Osteoblast (primary cell): ENCODE measurements at places on chromosomes 7 and 10. TPM values are rescaled to one million over a fixed set of nuclear protein-coding genes. Genes with fewer than 3 reads are reported as not detected.

RET gene
- total RNA-seq = under 0.01 TPM in 2 replicates

SGCE gene
- total RNA-seq = 59.8 and 60.8 TPM in 2 replicates

DNA sequence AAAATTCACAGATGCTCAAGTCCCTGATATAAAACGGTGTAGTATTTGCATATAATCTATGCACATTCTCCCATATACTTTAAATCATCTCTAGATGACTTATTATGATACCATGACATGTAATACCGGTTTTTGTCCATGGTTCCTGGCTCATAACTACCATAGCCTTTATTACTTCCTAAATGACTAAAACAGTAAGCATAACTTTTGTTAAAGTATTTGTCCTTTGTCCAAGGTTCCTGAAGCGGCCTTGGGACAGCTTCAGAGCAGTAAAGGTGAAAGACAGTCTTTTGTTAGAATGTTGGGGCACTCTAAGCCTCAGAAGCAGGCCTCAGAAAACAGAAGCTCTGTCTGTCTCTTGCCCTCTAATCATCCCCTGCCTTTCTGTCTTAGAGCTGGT is 4.0 kb downstream of the CRCP start:
- no peak overlapping the region for H3K4me3 ChIP-seq
- H3K4me1 ChIP-seq = peaks cover 16% of the 10 kb centered on the region
- no peak overlapping the region for H3K27ac ChIP-seq
- no peak for DNase-seq
- H3K27me3 ChIP-seq = no peaks in the 10 kb centered on the region
- peaks cover 11% of the 10 kb centered on the region for H3K36me3 ChIP-seq

DNA sequence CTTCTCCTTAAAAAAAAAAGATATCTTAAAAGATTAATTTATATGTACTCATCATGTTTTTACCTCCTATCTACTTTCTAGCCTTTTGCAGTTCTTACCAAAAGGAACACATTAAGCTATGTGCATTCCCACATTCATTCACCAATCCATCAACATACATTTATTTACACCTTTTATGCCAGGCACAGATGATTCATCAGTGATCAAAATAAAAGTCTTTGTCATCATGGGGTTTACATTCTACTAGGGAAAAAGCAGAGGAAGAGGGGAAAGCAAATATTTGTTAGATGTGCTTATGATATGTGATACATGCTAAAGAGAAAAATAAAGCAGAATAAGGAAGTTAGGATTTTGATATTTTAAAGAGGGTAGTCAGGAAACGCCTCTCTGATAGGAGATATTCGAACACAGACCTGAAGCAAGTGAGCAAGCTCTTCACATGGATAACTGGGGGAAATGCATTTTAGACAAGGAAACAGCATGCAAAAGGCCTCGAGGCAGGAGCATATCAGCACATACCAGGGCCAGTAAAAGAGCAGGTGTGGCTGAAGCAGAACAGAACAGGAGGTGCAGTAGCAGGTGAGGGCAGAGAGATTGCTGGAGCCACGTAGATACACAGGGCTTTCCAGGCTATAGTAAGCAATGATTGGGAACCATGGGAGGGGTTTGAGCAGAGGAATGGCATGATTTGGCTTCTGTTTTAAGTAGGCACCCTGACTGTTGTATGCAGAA is 67.4 kb downstream of the REEP3 start:
- no peaks in the 10 kb centered on the region for H3K36me3 ChIP-seq
- H3K4me3 ChIP-seq = no peak overlapping the region
- peaks cover 3% of the 10 kb centered on the region for H3K4me1 ChIP-seq

DNA sequence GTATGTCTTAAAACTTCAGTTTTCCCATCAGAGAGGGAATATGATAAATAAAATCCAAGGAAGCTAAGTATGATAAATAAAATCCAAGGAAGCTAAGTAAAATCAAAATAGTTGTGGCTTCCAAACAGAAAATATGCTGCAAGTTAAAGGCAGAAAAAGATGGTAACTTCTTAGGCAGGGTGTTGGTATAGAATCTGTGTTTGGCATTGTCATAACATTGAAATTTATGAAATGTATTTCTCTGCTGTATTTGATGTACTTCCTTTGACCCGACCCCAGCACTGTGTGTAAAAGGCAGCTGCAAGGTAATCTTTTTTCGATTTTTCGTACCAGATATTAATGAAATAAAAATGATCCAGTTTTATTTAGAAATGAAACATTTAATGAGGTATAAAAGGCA is 537.2 kb downstream of the TFEC start:
- DNase-seq = no peak
- H3K27ac ChIP-seq = no peak overlapping the region
- H3K36me3 ChIP-seq = no peaks in the 10 kb centered on the region
- no peaks in the 10 kb centered on the region for H3K27me3 ChIP-seq
- peaks cover 8% of the 10 kb centered on the region for H3K4me1 ChIP-seq
- H3K4me3 ChIP-seq = no peak overlapping the region

DNA sequence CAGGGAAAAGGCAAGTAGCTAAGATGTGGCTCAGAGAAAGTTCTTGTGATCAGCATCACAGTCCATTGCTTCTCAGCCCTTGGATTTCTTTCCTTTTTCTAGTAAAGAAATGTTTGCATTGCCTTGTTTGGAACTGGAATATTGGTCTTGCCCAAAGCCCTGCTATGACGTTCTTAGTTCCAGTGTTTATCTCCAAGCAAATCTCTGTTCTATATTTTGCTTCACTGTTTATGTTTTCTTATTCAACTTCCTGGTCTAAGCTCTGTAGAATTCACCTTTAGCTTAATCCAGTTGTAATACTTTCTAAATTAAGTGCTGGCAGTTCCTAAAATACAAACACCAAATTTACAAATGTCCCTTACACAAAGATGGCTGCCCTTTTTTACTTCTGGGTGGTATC is 88.7 kb upstream of the ZNF438 start:
- no peak overlapping the region for H3K4me3 ChIP-seq
- DNase-seq = no peak
- peak overlapping the region; percentile 86 for H3K27ac ChIP-seq
- H3K36me3 ChIP-seq = no peaks in the 10 kb centered on the region

- no peaks in the 10 kb centered on the region for H3K36me3 ChIP-seq
- no peaks in the 10 kb centered on the region for H3K27me3 ChIP-seq
- H3K27ac ChIP-seq = no peak overlapping the region
- H3K4me1 ChIP-seq = peaks cover 42% of the 10 kb centered on the region
- no peak overlapping the region for H3K4me3 ChIP-seq
- peak; percentile 41 for DNase-seq
These were observed 80.0 kb upstream of the INSIG1 start for GRCh38 chr7:155217634-155218033.

DNA sequence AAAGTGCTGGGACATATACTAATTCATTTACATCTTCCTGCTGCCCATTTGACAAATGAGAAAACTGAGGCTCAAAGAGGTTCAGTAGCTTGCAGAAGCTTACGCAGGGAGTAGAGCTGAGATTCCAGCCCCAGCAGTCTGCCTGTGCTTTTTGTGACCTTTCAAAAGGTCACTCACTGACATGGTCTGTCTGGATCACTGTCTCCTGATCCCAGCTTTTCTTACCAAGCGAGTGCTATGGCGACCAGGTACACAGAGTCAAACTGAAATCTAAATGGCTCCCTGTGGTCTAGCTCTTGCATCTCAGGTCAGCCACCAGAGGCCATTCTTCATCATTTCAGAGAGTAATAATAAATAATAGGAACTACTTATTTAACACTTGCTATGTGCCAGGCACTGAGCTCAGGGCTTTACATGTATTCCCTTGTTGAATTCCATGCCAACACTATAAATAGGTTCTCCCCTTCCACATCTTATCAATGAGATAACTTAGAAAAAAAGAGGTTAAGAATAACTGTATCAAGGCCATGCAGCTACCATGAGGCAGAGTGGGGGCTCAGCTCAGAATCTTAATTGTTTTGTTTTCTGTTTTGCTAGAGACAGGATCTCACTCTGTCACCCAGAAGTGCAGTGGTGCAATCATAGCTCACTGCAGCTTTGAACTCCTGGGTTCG is 381.0 kb downstream of the CALN1 start:
- no peak overlapping the region for H3K4me3 ChIP-seq
- H3K27me3 ChIP-seq = no peaks in the 10 kb centered on the region
- no peak for DNase-seq
- H3K4me1 ChIP-seq = no peaks in the 10 kb centered on the region
- no peaks in the 10 kb centered on the region for H3K36me3 ChIP-seq

DNA sequence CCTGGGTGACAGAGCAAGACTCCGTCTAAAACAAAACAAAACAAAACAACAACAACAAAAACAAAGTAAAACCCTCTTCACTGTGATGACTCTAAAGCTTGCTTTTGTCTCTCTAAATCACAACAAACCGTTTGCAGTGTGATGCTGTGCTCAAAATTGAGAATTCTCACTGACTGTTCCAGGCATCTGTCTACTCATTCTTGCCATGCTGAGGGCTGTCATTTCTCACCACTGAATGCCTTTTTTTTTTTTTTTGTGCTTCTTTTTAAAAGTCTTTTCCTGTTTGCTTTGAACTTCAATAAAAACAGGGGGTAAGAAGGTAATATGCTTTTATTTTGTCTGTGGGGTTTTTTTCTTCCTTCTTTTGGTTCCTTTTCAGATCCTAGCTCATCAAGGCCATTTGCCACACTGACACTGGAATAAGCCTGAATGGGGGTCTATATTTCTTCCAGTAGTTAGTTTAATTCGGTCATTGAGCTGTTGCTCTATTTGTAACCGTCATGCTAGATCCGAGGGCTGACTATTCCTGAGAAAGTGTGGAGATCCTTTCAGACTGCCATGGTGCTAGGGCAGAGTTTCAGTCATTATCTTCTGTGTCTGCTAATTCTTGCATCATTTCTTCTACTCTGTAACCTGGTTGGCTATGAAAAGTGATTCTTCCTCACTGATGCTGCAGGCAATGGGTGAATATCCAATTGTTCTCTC is 10.6 kb downstream of the FAS start:
- peaks cover 18% of the 10 kb centered on the region for H3K4me1 ChIP-seq
- H3K27me3 ChIP-seq = no peaks in the 10 kb centered on the region
- H3K27ac ChIP-seq = peak overlapping the region; percentile 21
- H3K4me3 ChIP-seq = no peak overlapping the region

DNA sequence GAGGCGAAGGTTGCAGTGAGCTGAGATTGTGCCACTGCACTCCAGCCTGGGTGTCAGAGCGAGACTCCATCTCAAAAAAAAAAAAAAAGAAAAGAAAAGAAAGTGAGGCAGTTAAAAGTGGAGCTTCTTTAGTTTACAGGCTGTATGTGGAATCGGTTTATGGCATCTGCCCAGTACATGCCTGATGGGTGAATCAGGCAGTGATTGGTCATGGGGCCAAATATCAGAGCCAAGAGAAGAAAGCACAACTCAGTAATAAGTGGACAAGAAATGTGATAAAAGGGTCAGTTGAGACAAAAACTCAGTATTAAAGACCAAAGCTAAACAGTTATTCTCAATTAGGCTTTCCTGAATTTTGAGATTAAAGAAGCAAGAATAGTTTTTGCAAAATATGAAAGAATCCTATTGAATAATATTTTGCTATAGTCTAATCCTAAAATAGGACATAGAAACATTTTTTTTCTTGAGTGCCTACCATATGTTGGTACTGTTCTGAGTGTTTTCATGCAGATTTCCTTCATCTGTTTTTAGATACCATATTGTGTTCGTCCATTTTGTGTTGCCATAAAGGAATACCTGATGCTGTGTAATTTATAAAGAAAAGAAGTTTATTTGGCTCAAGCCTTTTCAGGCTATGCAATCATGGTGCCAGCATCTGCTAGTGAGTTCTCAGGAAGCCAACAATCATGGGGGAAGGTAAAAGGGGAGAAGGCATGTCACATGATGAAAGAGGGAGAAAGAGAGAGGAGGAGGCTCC is 14.4 kb downstream of the CDC14C start:
- H3K4me1 ChIP-seq = no peaks in the 10 kb centered on the region
- no peaks in the 10 kb centered on the region for H3K27me3 ChIP-seq
- H3K36me3 ChIP-seq = no peaks in the 10 kb centered on the region
- DNase-seq = no peak

- H3K27me3 ChIP-seq = no peaks in the 10 kb centered on the region
- H3K27ac ChIP-seq = no peak overlapping the region
- no peak for DNase-seq
- H3K4me1 ChIP-seq = no peaks in the 10 kb centered on the region
These were observed 284.4 kb downstream of the WDR11 start for GRCh38 chr10:121135512-121135911.

GRCh38 chr7:23012186-23012585 is 1.7 kb downstream of the HYCC1 start:
- no peaks in the 10 kb centered on the region for H3K36me3 ChIP-seq
- DNase-seq = no peak
- H3K4me3 ChIP-seq = peak overlapping the region; percentile 90
- H3K4me1 ChIP-seq = peaks cover 30% of the 10 kb centered on the region
- no peak overlapping the region for H3K27ac ChIP-seq
- H3K27me3 ChIP-seq = no peaks in the 10 kb centered on the region

DNA sequence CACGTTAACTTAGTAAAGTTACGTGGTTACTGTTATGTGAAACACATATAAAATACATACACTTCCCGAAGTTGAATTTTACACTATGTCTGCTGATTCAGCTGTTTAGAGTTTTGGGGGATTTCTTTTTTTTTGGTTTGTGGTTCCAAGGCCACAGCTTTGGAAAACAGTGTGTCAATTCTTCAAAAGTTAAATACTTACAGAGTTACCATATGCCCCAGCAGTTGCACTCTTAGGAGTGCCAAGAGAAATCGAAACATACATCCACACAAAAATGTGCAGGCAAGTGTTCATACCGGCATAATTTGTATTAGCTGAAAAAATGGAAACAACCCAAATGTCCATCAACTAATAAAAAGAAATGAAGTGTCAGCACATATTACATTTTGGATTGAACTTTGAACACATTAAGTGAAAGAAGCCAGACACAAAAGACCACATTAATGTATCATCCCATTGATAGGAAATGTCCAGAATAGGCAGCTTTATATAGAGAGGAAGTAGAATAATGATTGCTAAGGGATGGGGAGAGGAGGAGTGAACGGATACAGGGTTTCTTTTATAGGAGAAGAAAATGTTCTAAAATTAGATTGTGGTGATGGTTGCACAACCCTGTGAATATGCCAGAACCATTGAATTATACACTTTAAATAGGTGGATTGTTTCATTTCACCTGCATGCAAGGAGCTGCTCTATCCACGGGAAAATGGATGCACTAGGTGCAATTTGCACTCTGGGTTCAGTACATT is 17.6 kb downstream of the APBB1IP start:
- peak overlapping the region; percentile 24 for H3K27ac ChIP-seq
- H3K27me3 ChIP-seq = no peaks in the 10 kb centered on the region
- H3K4me1 ChIP-seq = peaks cover 3% of the 10 kb centered on the region
- DNase-seq = no peak

GRCh38 chr7:159098424-159098786 is 46.3 kb downstream of the VIPR2 start:
- no peaks in the 10 kb centered on the region for H3K4me1 ChIP-seq
- H3K4me3 ChIP-seq = no peak overlapping the region
- no peak overlapping the region for H3K27ac ChIP-seq
- H3K27me3 ChIP-seq = no peaks in the 10 kb centered on the region
